Daoy (cell line): ENCODE measurements at places on chromosomes 11 and 22. TPM values are rescaled to one million over a fixed set of nuclear protein-coding genes. Genes with fewer than 3 reads are reported as not detected.

The TTC28 gene
- total RNA-seq = 7.1 and 21.0 TPM in 2 replicates

The UFD1 gene
- total RNA-seq = 144 and 159 TPM in 2 replicates

GRCh38 chr11:104090767-104091166 is 54.3 kb downstream of the DDI1 start:
- DNase-seq = no peak

- DNase-seq = no peak
These were observed 7.0 kb upstream of the ARHGAP42 start for GRCh38 chr11:100680070-100680469.

- peak; percentile 90 for DNase-seq
These were observed 46.5 kb downstream of the FBLN1 start for GRCh38 chr22:45548991-45549761.

DNA sequence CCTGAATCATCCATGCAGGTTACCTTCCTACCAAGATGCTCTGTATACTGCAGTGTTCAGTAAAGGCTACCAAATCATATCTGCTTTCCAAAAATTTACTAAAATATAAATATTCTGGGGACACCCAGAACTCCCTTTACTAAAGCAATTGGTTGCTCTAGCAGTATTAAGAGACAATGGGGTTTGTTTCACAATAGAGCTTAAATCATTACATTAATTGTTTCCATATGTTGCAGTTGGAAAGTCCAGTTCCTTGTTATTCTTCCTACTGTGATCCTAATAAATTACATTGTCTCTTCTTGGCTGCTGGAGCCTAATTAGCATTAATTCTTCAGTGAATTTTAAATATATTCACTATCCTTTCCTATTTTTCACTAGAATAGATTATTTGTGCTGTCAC is 316.0 kb upstream of the MTNR1B start:
- no peak for DNase-seq

- no peak for DNase-seq
These were observed 18.4 kb upstream of the LDHA start for GRCh38 chr11:18375941-18376340.

DNA sequence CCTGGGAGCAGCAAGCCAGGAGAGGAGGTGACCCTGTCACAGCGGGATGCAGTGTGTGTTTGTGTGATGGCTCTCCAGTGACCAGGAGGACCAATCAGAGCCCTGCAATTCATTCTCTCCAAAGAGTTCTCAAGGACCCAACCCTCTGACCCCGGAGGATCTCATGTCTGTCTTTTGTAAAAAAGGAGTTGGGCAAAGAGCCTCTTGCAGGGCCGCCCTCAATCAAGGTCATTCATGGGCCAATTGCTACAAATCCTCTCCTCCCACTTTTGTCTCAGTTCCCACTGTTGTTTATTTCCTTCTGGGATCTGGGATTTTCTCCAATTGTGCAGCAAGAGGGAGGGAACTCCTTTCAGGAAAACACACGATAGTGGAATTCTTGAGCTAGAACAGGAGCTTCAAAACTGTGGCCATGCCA is 4.0 kb downstream of the TECTA start:
- DNase-seq = no peak
